Fibroblast of villous mesenchyme (primary cell): ENCODE measurements at places on chromosomes 2 and 18. TPM values are rescaled to one million over a fixed set of nuclear protein-coding genes. Genes with fewer than 3 reads are reported as not detected.

POTEJ gene
- total RNA-seq: not detected in 2 replicates

TMEM17 gene
- total RNA-seq: 1.6 and 3.0 TPM in 2 replicates

IL36RN gene
- not detected in 2 replicates for total RNA-seq

IL1R1 gene
- 35.8 and 62.6 TPM in 2 replicates for total RNA-seq

LONRF2 gene
- total RNA-seq: 0.32 and 1.3 TPM in 2 replicates

SERPINB3 gene
- not detected in 2 replicates for total RNA-seq

C2orf69 gene
- total RNA-seq: 9.7 and 16.4 TPM in 2 replicates

POTEC gene
- total RNA-seq: under 0.01 TPM in 1 of 2 replicates, not detected in the other

SOX11 gene
- total RNA-seq: under 0.01 and 0.32 TPM in 2 replicates

SLC5A7 gene
- not detected in 2 replicates for total RNA-seq

VWA3B gene
- not detected in 2 replicates for total RNA-seq

SLC38A11 gene
- total RNA-seq: under 0.01 TPM in 1 of 2 replicates, not detected in the other

DNAJC5G gene
- not detected in 2 replicates for total RNA-seq

PLCL1 gene
- 0.43 and 0.64 TPM in 2 replicates for total RNA-seq

MATN3 gene
- total RNA-seq: 3.0 and 3.9 TPM in 2 replicates
